ENCODE measurements at places on chromosomes 12 and 14.

GRCh38 chr12:40015881-40016280, 90.0 kb downstream of the SLC2A13 start:
- no peak overlapping the region for H3K4me3 ChIP-seq
- no peak overlapping the region for H3K27ac ChIP-seq
- DNase-seq, result no peak
- H3K27me3 ChIP-seq, result no peaks in the 10 kb centered on the region

- H3K4me1 ChIP-seq, result peaks cover 7% of the 10 kb centered on the region
- H3K27ac ChIP-seq, result no peak overlapping the region
- no peak overlapping the region for H3K4me3 ChIP-seq
- DNase-seq, result no peak
- no peaks in the 10 kb centered on the region for H3K36me3 ChIP-seq
Measured at GRCh38 chr12:58009405-58010195, 68.2 kb downstream of the ATP23 start.

DNA sequence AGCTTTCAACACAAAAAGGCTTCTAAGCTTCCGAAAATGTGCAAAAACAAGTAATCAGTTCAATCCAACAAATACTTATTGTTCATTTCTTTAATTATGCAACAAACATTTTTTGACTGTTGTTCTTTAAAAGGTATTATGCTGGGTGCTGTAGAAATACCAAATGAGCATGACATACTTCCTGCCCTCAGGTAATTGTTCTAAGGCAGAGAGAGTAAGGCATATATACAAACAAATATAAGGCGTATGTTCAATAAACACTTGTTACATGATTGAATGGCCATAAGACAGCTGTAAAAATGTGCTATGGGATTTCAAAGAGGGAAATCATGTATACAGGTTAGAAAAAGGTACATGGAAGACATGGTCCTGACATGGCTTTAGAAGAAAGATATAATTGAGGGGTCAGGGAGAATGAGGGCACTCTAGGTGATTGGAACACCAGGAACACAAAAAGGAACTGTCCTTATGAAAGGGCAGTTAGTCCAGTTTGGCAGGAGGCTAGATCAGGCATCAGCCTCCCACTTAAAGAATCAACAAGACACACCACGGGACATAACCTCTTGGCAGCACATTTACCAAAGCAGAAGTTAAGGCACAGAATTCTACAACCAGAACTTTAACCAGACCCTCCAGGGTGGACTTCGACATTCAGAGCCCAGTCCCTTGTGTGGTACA, 135.8 kb upstream of the SCAF11 start:
- no peak for DNase-seq
- H3K27ac ChIP-seq, result peak overlapping the region; percentile 61
- H3K27me3 ChIP-seq, result no peaks in the 10 kb centered on the region

DNA sequence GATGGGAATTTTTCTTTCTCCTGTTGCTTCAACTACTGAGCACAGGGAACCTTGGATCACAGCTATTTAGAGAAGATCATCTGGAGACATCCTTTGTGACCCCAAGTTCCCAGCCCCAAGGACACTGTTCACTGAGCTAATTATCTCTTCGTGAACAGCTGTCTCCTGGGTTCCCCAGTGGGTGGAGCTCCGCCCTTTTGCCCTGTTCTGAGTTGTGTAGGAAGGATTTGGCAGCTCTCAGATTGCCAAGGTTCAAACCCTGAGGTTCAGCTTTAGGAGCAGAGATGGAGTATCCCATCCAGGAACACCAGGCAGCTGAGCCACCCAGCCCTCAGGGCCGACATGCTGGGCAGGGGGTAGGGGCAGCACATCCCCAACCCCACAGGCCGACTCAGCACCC, 32.0 kb downstream of the NGB start:
- H3K36me3 ChIP-seq, result no peaks in the 10 kb centered on the region
- no peaks in the 10 kb centered on the region for H3K4me1 ChIP-seq
- H3K4me3 ChIP-seq, result no peak overlapping the region
- H3K27me3 ChIP-seq, result peaks cover 9% of the 10 kb centered on the region
- DNase-seq, result no peak

- peak overlapping the region; percentile 41 for H3K27ac ChIP-seq
- H3K36me3 ChIP-seq, result no peaks in the 10 kb centered on the region
- H3K4me1 ChIP-seq, result peaks cover 43% of the 10 kb centered on the region
- no peaks in the 10 kb centered on the region for H3K27me3 ChIP-seq
- H3K4me3 ChIP-seq, result peak overlapping the region; percentile 8
Measured at GRCh38 chr14:100067971-100068959, 3.0 kb downstream of the EVL start.

DNA sequence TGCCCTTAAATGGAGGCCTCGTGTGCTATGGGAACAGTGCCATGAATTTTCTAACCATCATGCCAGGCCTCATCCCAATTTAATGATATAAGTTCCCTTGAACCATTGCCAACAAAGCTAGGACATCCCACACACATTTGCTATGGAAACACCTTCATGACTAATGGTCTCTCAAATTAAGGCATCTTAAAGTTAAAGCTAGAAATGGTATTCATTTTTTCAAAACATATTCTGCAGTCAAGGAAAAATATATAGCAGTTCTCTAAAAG, 117.3 kb downstream of the BTG1 start:
- H3K4me1 ChIP-seq, result peaks cover 31% of the 10 kb centered on the region
- H3K36me3 ChIP-seq, result no peaks in the 10 kb centered on the region
- no peaks in the 10 kb centered on the region for H3K27me3 ChIP-seq
- DNase-seq, result no peak
- no peak overlapping the region for H3K4me3 ChIP-seq

DNA sequence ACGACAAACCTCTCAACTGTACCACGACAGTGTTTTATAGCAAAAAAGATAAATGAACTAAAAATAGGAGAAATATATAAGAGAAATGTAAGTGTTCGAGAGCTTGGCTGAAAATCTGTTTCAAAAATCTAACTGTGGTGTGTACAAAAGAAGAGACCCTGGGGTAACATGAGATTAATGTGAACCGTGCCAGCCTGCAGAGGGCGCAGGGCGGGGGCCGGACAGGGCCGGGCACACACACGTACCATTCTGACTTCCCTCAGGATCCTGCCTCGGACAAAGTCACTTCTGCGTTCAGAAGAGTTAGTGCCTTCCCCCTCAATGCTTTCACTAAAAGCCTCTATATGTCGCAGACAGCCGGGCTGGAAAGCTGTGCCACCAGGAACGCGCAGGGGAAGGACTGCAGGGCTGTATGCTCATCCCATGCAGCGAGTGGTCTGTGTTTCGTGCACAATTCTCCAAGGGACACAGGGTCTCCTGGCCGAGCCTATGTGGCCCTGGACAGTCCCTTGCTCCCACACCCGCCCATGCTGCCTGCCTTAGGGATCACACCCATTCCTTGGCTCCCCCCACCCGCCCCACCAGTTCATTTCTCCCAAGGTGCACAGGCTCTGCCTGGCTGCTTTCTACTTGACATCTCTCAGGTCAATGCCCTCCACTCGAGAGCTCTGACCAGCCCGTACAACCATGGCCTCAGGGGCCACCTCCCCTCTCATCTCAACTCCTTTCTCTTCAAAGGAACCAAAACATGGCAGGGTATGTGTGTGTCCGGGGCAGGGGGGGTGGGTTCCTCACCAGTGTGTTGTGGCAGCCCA, 8.5 kb downstream of the CDCA4 start:
- H3K4me1 ChIP-seq, result peaks cover 13% of the 10 kb centered on the region
- H3K27ac ChIP-seq, result no peak overlapping the region
- no peaks in the 10 kb centered on the region for H3K27me3 ChIP-seq

DNA sequence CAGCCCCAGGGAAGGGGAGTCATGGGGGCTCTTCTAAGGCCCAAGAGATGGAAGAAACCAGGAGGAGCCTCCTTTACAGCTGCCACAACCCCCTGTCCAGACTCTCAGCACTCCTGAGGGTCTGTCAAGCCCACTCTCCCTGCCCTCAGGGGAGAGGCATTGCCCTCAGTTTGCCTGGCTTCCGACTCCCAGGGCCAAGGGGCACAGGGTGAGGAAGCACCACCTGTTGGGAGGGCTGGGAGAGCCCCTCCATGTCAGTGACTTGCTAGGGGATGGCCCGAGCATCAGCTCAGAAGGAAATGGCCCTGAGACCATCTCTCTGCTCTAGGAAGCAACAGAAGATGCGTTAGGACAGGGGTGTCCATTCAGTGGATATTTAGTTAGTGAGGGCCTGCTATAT, 36.1 kb downstream of the LTBP2 start:
- no peaks in the 10 kb centered on the region for H3K27me3 ChIP-seq
- H3K4me3 ChIP-seq, result no peak overlapping the region
- DNase-seq, result no peak
- peaks cover 29% of the 10 kb centered on the region for H3K4me1 ChIP-seq
- no peak overlapping the region for H3K27ac ChIP-seq

GRCh38 chr14:36301159-36301558, 19.3 kb downstream of the MBIP start:
- H3K27me3 ChIP-seq, result no peaks in the 10 kb centered on the region
- no peak overlapping the region for H3K4me3 ChIP-seq
- H3K36me3 ChIP-seq, result peaks cover 94% of the 10 kb centered on the region

GRCh38 chr12:112751844-112752243, 39.7 kb upstream of the RPH3A start:
- no peaks in the 10 kb centered on the region for H3K4me1 ChIP-seq
- DNase-seq, result no peak
- H3K36me3 ChIP-seq, result no peaks in the 10 kb centered on the region
- no peak overlapping the region for H3K4me3 ChIP-seq
- no peak overlapping the region for H3K27ac ChIP-seq
- peaks cover 57% of the 10 kb centered on the region for H3K27me3 ChIP-seq

GRCh38 chr14:21860172-21860571, 186.6 kb upstream of the OR4E1 start:
- H3K4me1 ChIP-seq, result no peaks in the 10 kb centered on the region
- peaks cover 19% of the 10 kb centered on the region for H3K27me3 ChIP-seq
- H3K36me3 ChIP-seq, result no peaks in the 10 kb centered on the region
- H3K4me3 ChIP-seq, result no peak overlapping the region
- H3K27ac ChIP-seq, result no peak overlapping the region

DNA sequence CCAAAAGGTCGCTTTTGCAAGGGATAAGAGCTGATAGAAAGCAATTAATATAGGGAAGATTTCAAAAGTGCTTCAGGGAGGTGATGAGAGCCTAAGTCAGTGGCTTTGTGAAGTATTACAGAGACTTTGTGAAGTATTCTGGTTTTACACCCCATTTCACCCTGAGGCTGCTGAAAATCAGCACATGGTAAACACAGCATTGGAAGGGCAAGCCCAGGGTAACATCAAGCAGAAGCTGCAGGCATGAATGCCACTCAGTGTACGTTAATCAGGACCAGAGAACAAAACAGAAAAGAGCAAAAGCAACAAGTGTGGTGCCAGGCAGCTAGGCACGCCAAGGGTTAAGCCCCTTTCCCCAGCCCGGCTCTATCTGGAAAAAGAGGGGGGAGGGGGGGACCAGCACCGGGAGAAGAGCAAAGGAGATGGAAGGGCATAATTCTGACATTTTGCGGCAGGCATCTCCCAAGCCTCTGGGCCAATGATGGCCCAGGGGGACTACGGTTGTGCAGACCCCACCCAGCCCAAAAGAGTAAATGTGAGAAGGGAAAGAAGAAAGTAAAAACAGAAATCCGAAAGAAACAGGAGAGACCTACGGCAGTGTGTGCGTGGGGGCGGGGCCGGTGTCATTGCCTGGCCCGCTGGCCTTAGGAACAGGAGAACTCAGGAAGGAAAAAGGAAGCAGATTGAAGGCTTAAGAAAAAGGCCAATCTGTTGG, 58.9 kb downstream of the DHRS2 start:
- no peak overlapping the region for H3K27ac ChIP-seq
- H3K36me3 ChIP-seq, result no peaks in the 10 kb centered on the region
- DNase-seq, result peak; percentile 25
- peaks cover 29% of the 10 kb centered on the region for H3K4me1 ChIP-seq
- peaks cover 20% of the 10 kb centered on the region for H3K27me3 ChIP-seq

GRCh38 chr12:18824287-18824686, 86.4 kb downstream of the CAPZA3 start:
- no peak overlapping the region for H3K27ac ChIP-seq
- H3K4me1 ChIP-seq, result no peaks in the 10 kb centered on the region
- no peak overlapping the region for H3K4me3 ChIP-seq

DNA sequence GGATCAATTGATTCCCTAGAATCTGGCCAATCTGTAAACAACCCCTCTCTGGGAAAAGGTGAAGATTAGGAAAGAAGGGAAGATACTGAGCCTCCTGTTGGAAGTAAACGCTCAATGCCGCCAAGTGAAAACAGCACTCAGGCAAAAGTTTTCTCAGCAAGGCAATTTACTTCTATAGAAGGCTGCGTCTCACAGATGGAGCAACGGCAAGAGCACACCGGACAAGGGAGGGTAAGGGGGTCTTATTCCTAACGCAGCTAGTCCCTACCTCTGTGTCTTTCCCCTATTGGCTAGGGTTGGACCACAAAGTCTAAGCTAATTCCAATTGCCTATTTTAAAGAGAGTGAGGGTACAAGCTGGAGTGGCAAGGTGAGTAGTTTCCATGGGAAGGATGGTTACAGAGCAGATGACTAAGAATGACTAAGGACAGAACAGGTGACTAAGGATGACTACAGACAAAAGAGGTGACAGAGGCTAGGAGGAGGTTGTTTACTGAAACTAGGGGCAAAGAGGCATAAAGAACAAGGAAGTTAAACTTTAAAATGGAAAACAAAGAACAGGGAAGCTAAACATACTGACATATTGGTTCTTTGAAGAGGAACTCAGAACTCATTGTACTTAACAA, 5.6 kb upstream of the TTC9 start:
- no peak overlapping the region for H3K27ac ChIP-seq
- H3K36me3 ChIP-seq, result no peaks in the 10 kb centered on the region
- no peak overlapping the region for H3K4me3 ChIP-seq
- DNase-seq, result no peak
- peaks cover 5% of the 10 kb centered on the region for H3K4me1 ChIP-seq

DNA sequence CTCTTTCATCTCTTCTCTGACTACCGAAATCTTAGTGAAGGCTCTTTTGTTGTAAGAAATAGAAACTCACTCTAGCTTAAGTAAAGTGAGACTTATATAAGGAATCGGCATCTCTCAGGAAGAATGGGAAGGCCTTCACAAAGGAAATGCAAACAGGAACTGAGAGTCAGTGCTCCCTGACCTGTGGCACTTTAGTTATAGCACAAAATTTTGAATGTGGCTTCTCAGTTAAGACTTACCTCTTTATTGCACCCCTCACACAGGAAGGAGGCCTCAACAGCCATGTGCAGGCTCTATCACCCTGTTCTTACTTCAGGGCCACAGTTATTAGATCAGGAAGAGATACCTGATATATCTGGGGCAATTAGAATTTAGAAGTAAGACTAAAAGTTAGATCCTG, 224.7 kb upstream of the EGLN3 start:
- H3K4me3 ChIP-seq, result no peak overlapping the region
- no peak for DNase-seq

GRCh38 chr14:69701291-69701690, 65.7 kb upstream of the SRSF5 start:
- peaks cover 25% of the 10 kb centered on the region for H3K36me3 ChIP-seq
- H3K4me3 ChIP-seq, result no peak overlapping the region
- no peak overlapping the region for H3K27ac ChIP-seq
- H3K4me1 ChIP-seq, result peaks cover 92% of the 10 kb centered on the region
- no peak for DNase-seq
- no peaks in the 10 kb centered on the region for H3K27me3 ChIP-seq

DNA sequence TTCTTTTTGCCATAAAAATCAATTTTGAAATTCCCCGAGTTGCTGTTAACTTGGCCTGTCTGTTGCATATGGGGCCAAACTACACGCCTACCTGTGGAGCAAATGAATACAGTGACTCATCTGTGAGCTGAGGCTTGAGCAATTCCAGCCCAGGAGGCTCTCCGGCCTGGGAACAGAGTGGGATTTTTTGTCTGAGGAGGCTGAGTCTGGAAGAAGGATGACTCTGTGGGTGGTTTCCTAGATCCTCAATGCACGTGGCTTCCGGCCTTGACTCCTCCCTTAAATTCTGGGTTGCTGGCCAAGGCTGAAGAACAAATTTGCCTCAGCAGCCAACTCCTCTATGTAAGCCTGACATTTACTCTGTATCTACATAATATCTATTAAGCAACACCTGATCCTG, 124.1 kb downstream of the SSPN start:
- H3K27me3 ChIP-seq, result no peaks in the 10 kb centered on the region
- H3K27ac ChIP-seq, result peak overlapping the region; percentile 53
- peak; percentile 47 for DNase-seq
- H3K4me1 ChIP-seq, result peaks cover 13% of the 10 kb centered on the region
- no peaks in the 10 kb centered on the region for H3K36me3 ChIP-seq
- no peak overlapping the region for H3K4me3 ChIP-seq
